ENCODE measurements at places on chromosomes 4 and X.

- no peak for DNase-seq
Observed at GRCh38 chrX:13380211-13380610, 60.4 kb upstream of the ATXN3L start.

- DNase-seq: no peak
Observed at GRCh38 chrX:39137363-39137954, 336.2 kb downstream of the MID1IP1 start.

GRCh38 chr4:13162886-13163285, 321.3 kb downstream of the RAB28 start:
- DNase-seq: no peak

GRCh38 chrX:24260842-24261550, 52.9 kb downstream of the SUPT20HL2 start:
- no peak for DNase-seq

DNA sequence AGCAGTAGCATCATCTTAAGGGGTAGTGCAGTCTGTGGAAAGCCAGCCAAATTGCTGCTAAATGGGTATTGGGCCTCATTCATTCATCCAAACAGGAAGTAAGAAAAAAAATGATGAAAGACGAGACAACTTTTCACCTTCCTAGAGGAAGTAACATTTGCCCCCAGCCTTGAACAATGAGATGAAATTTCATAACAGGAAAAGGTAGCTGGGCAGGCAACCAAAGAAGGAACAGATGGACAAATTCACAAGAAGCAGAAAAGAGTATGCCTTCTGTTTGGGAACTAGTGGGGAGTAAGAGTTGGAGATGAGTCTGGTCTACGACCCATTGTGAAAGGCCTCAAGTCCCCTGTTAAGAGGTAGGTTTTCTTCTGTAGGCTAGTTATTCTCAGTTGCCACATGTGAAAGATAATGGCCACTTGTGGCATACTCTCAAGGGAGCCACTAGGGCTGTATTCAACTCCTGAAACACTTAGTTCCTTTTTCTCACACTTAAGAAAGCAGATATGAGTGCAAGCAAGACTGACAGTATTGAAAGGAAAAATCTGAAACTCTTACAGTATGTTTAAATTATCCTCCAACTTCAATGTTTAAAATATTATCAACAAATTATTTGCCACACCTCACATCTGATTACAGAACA, 190.4 kb downstream of the AR start:
- DNase-seq: no peak

GRCh38 chrX:25858273-25858880, 279.8 kb upstream of the MAGEB18 start:
- no peak for DNase-seq

- no peak for DNase-seq
Observed at GRCh38 chr4:20944961-20945360, 244.7 kb downstream of the PACRGL start.

- DNase-seq: no peak
Observed at GRCh38 chrX:89034679-89035078, 287.7 kb downstream of the CPXCR1 start.

DNA sequence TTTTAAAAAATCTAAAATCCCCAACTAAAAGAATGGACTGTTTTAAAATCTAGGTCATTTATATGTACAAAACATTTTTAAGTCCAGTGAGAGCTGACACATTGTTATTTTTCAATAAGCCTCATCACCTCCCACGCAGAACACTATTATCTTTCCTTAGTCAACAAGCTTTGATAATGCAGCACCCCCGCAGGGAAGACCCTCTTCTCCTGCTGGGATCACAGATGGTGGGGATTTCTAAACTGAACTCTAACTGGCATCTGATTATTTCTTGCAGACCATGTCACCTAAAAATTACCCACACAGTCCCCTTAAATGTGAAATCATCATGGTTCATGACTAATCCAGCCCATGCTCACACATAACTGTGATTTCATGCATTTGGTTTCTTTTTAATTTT, 11.6 kb downstream of the SYTL4 start:
- DNase-seq: no peak

DNA sequence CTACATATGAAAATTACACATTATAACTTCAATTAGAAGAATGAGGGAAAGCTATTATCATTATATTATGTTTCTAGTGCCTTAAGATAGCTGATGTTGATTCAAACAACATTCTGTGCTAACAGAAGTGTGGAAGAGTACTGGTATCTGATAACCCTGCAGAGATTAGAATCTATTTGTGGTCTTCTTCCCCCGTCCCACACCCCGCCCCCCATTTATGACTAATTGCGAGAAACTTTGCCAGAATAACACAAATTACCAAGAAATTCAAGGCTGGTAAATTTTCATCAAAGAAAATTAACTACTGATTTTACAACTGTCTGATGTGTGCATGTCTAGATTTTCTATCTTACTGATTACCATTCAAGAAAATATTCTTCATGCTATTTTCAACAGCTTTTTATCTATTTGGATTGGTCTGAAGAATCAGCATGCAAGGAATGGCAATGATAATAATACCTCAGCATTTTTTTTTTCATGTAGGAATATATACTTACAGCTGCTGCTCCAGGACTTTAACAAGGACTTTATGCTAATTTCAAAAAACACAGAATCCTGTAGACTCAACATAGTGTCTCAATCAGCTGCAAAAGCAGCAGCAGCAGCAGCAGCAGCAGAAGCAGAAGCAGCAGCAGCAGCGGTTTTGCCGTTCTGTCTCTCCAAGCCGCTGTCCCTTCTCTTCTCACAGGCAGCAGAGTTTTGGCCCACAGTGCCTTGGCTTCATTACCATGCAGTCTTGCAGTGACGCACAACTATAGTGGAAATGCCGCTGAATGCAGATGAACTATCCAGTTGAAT, 126.7 kb downstream of the FRYL start:
- no peak for DNase-seq

GRCh38 chr4:95124906-95125504, 367.2 kb downstream of the BMPR1B start:
- DNase-seq: no peak

DNA sequence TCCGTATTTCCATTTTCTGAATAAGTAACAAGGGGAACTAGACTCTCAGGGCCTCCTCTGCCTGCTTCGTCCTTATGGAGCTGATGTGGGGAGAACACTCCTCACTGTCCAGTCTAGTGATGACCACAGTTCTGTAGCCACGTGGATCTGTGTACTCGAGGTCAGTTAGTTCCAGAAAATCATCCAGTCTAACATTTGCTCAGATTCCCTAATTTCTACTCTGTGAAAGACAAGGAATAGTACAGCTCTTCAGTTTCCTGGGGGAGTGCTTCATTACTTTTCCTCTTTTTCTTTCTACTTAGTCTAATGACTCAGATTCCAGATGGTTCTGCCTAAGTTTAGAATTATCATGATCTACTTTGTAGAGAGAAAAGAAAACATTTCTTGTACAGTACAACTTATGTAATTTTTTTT, 82.6 kb downstream of the SORBS2 start:
- no peak for DNase-seq

- DNase-seq: no peak
Observed at GRCh38 chr4:123325241-123325681, 71.3 kb upstream of the SPRY1 start.

GRCh38 chrX:1452516-1453394, at the start of gene ASMTL:
Gene ASMTL (minus strand): TSS chrX:1452909. CDS start chrX:1452840, 69 bp downstream.
- DNase-seq: no peak

DNA sequence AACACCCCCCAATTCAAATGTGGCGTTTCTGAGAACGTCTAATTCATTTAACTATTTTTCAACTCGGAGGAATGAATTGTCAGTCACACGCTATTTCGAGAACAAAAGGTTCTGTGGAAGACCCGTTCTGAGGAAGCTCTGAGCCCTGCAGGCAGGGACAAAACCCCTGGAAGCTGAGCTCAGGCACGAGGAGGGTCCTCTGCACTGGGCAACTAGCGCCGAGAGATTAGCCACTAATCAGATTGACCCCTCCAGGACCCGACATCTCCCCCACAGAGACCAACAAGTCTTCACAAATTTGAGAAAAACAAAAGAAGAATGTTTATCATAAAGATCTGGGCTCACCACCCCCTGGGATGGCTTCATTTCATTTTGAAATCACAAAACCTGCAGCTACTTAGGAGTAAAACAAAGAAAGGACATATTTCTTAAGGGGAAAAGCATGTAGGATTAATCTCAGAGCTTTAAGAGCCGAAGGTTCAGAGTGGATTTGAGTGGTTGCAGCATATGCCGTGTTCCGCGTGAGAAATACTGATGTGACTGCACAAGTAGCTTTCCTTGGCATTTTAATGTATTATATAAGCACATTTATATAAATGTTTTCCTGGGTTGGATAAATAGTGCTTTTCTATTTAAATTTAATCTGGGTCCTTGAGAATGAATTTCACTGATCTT, 41.8 kb downstream of the ADRA2C start:
- no peak for DNase-seq

DNA sequence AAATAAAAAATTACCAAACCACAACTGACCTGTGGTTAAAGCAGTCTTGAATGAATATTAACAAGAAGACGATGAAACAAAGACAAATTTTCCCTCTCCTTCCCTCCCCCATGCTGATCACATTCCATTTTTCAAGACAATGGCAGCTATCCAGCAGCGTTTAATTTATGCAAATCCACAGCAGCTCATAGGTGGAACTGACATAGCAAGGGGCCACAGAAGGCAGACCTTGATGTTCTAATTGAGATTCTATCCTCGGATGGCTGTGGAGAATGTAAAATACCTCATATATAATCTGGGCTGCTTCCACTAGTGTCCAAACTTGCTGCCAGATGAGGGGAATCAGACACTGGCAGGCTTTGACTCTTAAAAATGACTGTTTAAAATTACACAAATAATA, 211.5 kb downstream of the CHRDL1 start:
- no peak for DNase-seq

DNA sequence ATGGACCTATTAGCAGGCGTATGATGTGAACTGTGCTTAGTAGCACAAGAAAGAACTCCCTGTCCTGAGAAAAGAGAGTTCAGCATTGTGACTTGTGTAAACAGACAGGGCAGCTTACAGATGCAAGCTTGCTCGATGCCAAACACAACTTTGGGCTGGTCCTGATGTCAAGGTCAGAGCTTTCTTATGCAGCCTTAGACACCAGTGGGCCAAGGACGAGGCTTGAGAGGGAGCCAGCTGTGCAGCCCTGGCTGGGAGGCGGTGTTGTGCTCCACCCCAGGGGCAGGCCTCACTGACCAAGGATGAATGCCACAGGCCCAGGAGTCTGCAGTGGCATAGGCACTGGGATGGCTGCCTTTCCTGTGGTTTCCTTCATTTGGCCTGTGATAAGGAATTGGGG, 35.4 kb downstream of the JADE1 start:
- DNase-seq: no peak

DNA sequence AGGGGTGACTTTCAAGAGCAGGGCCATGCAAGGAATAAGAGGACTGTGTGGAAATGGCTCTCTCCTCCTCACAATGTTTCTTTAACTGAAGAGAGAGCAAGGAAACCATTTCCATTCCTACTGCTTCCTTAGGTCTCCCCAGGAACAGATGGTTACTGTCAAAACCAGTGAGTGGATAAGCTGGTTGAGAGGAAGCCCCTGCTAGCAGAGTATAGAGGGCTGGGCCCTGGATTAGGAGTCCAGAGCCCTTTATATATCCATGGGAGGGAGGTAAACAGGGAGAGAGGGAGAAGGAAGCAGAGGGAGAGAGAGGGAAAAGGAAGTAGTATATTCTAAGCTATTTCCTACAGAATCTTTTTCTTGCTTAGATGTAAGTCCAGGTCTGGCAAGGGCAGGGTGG, 43.8 kb upstream of the LAS1L start:
- DNase-seq: no peak

DNA sequence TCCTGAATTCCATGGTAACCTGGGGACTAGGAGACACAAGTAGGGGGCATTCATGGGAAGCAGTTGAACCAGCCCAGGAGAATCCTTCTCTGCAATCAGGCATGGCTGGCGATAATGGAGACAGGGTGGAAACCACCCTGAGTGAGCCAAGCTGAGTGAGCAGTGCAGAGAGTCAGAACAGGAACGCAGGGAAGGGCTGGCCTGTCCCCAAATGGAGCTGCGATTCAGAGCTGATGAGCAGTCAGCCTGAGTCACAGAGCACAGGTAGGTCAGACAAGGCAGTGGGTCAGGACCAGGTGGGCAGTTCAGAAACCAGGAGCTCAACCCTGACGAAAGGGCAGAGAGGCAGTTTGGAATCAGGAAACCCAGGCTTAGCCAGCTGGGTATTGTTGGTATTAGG, 129.0 kb downstream of the BTC start:
- no peak for DNase-seq

DNA sequence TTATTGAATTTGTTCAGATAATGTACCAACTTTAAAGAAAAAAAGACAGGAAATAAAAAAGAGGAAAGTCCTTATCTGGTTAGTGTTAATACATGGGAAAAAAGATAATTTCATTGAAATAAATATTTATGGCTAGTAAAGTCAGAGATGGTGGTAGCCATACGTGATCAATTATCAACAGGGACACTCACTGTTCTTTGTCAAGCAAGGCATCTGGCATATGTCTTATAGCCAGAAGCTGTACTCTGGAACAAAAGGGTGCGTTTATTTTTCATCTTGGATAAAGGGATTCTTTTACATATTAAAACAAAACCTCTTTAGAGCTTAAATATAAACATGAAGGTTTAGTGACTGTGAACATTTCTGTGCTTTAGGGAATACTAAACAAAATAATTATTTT, 26.7 kb downstream of the HDX start:
- DNase-seq: no peak

- no peak for DNase-seq
Observed at GRCh38 chr4:180106997-180107396, 2136.2 kb upstream of the TENM3 start.

DNA sequence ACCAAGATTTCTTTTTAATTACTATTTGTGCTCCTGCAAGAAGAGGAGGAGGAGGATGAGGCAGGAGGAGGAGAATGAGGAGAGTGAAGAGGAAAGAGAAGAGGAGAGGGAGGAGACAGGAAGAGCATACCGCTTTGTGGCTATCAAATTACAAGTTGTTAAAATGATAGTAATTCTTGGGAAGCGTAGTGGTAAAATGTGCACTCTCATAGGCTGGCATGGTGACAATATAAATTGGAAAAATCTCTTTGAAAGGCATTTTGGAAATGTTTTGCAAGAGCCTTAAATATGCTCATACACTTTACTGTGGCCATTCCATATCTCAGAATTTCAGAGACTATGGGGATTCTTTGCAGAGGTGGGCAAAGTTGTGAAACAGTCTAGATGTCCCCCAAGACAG, 53.2 kb downstream of the MXRA5 start:
- no peak for DNase-seq

Data from effector CD8-positive, alpha-beta T cell (primary cell).